ENCODE measurements at places on chromosomes 6 and 20. TPM values are rescaled to one million over a fixed set of nuclear protein-coding genes. Genes with fewer than 3 reads are reported as not detected.

SIRPG gene
- not detected for total RNA-seq

TTK gene
- 173 TPM for total RNA-seq

DNA sequence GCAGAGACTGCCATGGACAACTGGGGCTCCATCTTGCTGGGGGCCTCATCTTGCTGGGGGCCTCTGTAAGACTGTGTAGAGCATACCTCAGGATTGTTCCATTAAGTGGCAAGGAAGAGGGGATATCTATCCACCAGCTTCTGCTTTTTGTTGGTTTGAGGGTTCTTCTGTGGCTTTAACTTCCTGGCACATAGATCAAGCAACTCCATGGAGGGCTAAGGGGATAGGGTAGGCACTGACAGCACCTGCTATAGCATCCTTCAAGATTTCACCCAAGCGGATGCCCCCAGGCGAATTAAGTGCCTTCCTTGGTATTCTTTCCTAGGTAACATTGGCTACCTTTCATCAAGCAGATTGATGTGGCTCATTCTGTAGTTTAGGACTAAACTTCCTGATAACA lies 3.8 kb upstream of the LRRN4 start:
- no peak for DNase-seq

DNA sequence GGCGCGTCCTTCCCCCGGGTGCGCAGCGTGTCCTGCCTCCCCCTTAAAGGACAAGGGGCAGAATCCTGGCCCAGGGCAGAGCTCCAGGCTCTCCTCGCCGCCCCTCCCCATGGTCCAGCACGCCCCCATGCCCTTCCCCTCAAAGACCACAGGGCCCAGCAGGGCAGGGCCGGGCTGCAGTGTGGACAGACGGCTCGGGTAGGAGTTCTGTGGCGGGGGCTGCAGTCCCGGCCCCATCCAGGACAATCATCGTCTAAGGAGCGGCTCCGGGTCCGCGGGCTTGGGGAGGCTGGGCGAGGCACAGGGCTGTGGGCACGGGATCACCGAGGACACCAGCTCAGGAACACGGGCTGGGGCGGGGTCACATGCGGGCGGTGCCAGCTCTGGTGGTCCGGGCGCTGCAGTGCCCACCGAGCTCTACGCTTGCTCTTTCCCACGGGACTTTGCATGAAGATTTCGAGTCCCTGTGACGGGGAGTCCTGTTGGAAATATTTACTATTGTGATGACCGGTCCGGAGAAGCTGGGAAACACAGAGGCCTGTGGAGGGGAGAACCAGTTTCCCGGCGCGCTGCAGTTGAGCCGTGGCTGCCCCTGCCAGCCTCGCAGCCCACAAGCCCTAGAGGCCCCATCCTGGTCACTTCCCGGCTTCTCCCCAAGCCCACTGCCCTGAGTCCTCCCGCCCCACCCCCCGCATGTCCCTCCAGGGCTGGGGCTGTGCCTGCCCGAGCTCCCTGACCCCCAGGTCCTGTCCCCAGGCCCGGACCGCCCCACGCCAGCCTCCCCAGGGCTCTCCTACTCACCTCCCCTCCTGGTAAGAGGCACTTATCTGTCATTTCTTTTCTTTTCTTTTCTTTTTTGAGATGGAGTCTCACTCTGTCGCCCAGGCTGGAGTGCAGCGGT lies 20.6 kb downstream of the SLC17A9 start:
- no peak for DNase-seq

GRCh38 chr20:3242172-3242692 lies 3.2 kb upstream of the SLC4A11 start:
- DNase-seq: no peak

GRCh38 chr6:106677282-106677681 lies 47.9 kb downstream of the QRSL1 start:
- DNase-seq: no peak

DNA sequence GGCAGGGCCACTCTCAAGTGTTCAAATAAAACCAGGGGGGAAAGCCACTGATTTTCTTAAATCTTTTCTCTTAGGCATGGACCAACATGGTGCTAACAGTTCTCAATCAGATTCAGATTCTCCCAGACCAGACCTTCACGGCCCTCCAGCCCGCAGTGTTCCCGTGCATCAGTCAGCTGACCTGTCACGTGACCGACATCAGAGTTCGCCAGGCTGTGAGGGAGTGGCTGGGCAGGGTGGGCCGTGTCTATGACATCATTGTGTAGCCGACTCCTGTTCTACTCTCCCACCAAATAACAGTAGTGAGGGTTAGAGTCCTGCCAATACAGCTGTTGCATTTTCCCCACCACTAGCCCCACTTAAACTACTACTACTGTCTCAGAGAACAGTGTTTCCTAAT lies 41.5 kb upstream of the SMIM28 start:
- DNase-seq: no peak

DNA sequence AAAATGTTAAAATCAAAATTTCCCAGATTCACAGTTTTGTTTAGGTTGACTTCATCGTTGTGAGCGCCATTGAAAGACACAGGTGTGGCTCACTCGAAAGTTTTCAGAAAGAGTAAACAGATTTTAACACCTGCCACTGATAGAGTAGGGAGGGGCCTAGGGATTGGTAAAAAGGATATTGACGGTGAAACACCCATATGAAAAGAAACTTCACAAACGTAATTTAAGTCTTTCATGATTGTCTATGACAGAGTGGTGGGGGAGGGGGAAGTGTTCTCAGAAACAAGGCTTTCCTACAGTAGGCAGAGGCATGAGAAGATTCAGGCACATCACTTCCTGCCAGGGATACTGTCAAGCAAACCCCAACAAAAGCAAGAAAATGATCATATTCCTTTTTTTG lies 101.4 kb downstream of the PERP start:
- DNase-seq: no peak

DNA sequence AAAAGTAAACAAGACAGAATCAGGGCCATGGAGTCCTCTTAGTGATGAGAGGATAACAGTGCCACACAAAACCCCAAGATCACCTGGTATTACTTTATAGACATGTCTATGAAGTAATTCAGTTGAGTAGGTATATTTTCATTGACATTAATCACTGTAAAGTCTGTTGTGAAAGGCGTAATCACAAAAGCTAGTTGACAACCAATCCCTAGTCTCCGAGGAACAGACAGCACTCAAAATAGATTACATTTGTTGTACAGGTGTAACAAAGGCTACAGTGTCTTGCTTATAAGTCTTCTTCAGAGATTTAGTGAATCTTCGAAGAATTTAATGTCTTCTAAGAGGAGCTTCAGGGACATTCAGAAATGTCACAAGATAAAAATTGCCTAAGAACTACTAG lies 120.1 kb downstream of the TMEM200A start:
- no peak for DNase-seq

DNA sequence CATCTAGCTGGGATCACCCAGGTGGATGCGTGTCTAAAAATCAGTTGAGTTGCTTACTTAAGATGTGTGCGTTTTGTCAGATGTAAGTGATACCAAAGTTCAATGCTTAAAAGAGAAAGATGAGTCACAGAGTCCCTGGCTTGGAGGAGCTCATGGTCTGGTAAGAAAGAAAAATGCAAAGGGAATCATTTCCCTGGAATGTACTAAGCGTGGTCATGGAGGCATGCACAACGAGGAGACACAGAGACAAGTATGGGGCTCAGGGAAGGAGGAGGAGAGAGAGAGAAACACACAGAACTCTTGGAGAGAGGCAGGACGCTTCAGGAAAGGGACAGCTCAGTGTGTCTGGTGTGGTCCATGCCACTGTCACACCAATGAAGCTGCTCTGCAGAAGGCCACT lies 186.9 kb upstream of the GMDS start:
- DNase-seq: peak; percentile 59

DNA sequence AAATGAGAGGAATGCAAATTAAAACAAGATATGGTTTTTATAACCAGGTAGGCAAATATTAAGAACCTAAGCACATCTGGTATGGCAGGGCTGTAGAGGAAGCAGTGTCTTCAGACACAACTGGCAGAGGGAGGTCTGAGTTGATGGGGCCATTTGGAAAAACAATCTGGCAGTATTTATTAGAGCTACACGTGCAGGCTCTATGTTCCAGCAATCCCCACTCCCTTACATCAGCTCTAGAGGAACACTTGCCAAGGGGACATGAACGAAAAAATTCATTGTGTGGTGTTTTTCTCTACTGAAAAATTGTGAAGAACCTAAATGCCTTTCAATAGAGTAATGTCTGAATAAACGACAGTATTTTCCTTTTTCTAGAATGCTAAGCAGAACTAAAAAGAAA lies 111.6 kb upstream of the EDN1 start:
- no peak for DNase-seq

DNA sequence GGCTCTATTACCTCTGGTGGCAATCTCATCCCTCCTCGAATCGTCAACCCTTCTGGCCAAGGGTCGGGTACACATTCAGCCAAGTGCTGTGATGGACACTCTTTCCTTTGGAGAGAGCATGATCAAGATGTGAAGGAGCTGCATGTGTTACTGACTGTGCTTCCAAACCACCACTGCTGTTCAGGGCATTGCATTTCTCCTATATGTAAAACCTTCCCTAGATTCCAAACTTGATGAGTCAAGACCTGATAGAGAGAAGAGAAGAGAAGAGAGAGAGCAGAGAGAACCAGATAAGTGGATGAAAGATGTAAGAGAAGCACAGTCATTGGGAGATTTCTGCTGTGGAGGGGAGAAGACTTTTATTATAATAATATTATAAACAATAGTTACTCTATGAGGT lies 162.2 kb downstream of the KCNQ5 start:
- no peak for DNase-seq

DNA sequence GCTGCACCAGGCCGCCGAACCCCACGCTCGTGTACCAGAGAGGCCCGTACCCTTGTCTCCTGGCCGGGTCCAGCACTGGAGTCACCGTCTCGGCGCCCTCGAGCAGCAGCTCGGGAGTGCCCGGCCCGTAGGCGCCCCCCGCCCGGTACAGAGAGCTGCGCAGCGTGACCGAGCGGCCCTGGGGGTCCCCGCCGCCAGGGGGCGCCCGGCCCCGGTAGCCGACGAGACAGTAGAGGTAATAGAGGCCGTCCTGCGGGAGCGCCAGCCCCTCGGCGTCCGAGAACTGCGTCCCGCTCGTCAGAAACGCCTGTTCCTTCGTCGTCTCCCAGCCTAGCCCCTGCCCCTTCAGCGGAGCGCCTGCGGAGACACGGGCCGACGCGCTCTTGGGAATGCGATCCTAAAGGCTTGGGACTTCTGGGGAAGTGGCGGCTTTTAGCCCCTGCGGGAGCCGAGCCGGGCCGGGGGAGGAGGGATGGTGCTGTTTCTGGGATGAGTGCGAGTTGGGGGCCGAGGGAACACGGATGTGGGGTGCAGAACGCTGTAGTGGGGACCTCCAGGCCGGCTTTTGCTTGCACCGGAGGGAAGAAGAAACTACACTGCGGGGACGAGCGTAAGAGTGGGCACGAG lies 1.3 kb downstream of the LTB start:
- DNase-seq: peak; percentile 79

- no peak for DNase-seq
Measured at GRCh38 chr6:167399599-167399998, 74.7 kb downstream of the TTLL2 start.
